ENCODE measurements at places on chromosomes 1 and 21.

GRCh38 chr1:94383966-94384408 is 34.2 kb upstream of the ABCD3 start:
- peak; percentile 24 for DNase-seq

- no peak for DNase-seq
Measured at GRCh38 chr1:214633686-214634085, 30.7 kb downstream of the CENPF start.

DNA sequence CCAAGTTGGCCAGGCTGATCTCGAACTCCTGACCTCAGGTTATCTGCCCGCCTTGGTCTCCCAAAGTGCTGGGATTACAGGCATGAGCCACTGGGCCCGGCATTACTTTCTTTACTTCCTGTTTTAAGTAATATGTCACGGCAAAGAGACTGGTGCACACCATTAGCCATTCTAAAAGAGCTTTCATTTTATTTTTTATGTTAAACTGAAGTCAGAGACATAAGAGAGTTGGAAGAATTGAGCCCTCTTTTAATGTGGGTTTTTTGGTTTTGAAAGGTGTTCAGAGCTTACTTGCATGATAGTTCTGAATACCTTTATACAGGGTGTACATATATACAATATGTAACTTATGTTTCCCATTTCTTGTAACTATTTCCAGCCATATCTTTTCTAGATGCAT is 14.3 kb downstream of the CENPF start:
- DNase-seq, result no peak

GRCh38 chr1:218845589-218845988 is 328.1 kb upstream of the LYPLAL1 start:
- DNase-seq, result no peak

GRCh38 chr1:62676611-62677356 is 11.4 kb downstream of the DOCK7 start:
- DNase-seq, result peak; percentile 73

- no peak for DNase-seq
Measured at GRCh38 chr1:5408401-5408800, 583.8 kb downstream of the NPHP4 start.

GRCh38 chr1:35386959-35387358 is 118.5 kb downstream of the ZMYM4 start:
- DNase-seq, result no peak

DNA sequence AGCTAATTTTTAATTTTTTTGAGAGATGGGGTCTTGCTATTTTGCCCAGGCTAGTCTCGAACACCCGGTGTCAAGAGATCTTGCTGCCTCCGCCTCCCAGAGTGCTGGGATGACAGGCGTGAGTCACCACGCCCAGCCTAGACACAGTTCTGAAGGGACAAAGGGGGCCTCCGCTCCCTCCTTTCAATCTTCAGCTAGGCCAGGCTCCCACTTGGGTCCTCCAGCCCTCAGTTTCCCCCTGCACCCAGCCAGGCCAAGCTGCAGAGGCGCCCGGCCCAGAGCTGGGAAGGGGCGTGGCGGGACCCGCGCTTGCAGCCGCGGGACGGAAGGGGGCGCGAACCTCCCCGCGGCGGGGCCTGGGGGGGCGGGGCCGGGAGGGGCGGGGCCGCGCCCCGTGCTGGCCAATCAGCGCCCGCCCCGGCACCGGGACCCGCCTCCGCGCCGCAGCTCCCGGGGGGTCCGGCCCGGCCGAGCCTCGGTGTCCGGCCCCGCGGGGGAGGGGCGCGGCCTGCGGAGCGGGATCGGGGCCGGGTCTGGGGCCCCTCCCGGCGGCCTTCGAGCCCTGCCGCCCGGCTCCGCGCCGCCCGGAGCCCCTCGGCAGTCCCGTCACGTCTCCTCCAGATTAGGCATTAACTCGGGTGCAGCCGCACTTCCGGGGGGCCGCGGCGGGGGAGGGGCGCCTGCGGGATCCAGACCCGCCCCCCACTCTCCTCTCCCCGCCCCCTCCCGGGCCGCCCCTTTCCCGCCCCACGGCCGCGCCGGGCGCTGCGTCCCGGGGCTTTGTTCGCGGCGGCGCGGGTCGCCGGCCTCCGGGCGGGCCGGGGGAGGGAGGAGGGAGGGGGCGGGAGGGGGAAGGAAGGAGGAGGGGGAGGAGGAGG is 559 bp upstream of the AGRN start:
- peak; percentile 58 for DNase-seq

- DNase-seq, result no peak
Measured at GRCh38 chr1:5914676-5915365, 77.4 kb downstream of the NPHP4 start.

DNA sequence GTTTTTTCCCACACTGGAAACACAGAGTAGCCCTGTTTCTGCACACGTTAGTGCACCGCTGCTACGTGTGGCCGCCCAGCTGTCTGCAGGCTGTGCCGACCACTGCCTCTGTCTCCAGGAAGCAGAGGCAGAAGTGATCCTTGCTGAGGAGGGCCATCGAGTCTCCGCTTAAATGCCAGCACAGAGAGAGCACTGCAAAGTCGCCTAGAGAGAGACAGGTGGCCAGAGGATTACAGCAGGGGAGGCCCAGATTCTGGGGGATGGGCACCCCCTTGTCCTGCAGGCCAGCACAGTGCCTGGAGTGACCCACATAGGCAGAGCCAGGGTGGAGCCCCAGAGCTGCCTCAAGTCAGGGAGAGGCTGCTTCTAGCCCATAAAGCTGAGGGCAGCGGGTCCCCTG is 6.1 kb downstream of the TPRG1L start:
- DNase-seq, result no peak

- no peak for DNase-seq
Measured at GRCh38 chr1:209697126-209697525, 7.5 kb upstream of the HSD11B1 start.

DNA sequence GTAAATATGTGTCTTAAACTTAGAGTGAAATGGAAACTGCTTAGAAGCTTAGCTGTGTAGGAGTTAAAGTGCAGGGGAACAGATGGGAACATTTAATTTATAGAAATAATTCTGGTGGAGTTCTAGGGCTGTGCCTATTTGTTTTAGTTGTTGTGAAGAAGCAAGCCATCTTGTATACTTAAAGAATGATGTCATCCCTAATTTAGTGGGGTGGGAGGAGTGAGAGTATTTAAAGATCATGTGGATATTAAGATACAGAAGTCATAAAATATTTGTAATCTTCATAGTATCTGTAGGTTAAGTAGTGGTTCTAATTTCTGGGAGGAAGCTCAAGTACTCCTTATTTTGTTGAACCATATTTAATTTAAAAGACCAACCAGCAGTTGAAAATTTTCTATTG is 41.5 kb downstream of the BACH1 start:
- DNase-seq, result no peak

Measured in HFFc6 (cell line).